ENCODE measurements at places on chromosomes 7 and 10.

GRCh38 chr7:68488341-68489060, 1109.8 kb upstream of the AUTS2 start:
- no peak for DNase-seq

DNA sequence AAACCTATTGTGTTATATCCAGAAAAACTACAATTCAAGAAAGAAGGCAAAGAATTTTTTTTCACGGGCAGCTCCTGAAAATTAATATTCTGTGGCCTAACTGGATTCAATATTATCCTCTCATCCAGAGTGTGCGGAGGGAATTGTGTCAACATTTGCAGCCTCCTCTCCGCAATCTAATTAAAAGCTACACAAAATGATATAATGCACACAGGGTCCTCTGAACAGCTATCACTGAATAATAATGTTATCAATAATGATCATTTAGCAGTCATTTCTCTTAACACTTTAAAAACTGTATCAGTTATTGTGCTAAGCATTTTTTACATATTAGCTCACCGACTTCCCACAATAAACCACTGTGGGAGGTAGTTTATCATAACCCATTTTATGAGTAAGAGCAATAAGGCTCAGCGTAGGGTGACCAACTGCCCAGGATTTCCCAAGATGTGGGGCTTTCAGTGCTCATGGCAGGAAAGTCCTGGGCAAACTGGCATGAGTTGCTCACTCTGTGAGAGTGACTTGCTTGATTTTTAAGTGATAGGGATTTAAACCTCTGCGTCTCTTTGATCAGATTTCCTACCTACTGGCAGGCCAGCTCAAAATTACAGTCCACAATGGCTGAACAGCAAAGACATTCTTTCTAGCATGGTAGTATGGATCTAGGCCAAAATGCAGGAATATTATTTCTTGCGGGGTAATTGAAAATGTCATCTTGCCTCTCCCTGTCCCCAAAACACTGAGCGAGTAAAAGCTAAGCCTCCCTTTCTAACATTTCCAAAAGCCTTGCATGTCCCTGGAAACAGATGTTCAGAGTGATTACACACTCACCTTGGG, 65.7 kb downstream of the AOAH start:
- no peak for DNase-seq

DNA sequence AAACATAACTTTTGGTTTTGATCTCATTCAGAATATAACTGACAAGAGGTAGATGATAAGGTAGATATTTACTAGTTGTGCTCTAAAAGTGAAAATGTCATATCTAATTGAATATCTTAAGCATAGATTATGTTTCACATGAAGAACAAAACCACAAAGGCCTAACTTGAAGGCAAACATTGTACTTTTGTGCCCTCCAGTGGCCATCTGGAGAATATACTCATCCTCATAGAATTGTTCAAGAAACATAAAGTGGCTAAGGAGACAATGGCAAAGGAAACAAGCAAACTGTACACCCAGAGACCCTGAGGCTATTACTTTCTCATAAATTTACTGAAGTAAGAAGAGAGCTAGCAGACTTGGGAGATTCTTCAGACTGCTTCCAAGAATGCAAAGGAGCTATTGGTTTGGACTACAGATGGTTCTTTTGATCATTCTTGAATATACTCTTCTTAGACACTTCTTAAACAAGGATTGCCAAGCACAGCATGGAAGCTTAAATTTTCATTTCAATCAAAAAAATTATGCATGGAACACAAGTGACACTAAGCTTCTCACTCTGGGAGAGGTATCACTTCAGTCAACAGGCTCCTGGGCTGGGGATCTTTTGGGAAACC, 98.2 kb upstream of the DKK1 start:
- no peak for DNase-seq

DNA sequence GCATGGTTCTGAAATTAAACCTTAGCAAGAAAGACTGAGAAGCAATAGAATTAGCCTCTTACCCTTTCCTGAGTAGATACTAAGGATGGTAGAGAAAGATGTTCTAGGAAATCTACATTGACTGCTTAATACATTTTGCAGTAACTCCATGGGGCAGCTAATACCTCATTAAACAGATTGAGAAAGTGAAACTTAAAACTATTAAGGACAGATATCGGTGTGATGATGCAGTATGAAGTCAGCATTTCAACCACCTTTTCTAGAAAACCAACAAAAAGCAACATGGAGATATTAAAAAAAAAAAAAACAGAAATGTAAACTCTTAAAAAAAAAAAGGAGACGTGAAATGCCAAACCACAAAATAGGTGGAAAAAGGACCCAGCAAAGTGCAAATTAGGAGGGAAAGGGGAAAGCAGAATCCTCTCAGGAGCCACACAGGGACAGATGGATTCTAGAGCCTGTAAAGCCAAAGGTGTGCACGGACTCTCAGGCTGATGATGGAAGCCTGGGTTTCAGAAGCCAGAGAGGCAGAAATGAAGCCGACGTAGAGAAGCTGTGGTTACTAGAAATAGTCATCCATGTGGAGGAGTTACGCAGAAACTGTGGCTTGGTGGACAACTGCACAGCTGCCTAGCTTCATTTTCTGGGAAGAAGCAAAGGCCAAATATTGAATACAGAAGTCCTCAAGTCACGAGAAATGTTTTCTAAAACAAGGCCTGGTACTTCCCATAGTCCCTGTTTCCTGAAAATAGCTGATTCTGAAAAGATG, 38.1 kb upstream of the GPR141 start:
- no peak for DNase-seq

- no peak for DNase-seq
These were observed 304.2 kb downstream of the PCDH15 start for GRCh38 chr10:54496852-54497251.

GRCh38 chr10:47400251-47400650, 16.2 kb upstream of the ZNF488 start:
- DNase-seq, result no peak

DNA sequence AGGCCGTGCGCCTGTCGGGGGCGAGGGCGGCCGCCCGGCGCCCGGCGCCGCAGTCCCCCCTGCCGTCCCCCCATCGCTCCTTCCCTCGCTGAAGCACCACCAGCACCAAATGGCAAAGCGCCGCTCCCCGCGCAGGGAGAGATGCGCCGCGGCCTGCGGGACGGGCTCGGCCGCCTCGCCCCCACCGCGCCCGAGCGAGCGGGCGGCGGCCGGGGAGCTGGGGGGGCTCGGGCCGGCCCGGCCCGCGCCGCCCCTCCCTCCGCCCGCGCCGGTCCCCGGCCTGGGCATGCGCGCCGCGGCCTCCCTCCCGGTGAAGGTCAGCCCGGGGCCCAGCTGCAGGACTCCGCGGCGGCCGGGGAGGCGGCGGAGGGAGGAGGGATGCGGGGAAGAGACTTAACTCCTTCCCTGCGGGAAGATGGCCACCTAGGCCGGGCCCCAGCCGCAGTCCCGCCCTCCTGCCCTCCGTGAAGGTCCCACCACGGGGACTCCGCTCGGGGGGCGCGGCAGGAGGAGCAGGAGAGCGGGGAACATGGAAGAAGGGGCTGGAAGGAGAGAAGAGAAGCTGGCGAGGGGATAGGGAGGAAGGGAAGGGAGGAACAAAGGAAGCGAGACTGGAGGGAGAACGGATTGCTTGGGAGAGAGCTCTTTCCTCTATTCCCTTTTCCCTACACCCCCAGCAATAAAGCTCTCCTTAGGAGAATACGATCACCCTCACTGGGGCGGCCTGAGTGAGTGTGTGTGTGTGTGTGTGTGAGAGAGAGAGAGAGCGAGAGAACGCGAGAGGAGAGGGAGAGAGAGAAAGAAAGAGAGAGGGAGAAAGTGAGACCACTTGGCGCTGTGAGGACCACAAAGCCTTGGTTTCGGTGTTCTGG, 3.4 kb upstream of the SMARCD3 start:
- DNase-seq, result no peak

DNA sequence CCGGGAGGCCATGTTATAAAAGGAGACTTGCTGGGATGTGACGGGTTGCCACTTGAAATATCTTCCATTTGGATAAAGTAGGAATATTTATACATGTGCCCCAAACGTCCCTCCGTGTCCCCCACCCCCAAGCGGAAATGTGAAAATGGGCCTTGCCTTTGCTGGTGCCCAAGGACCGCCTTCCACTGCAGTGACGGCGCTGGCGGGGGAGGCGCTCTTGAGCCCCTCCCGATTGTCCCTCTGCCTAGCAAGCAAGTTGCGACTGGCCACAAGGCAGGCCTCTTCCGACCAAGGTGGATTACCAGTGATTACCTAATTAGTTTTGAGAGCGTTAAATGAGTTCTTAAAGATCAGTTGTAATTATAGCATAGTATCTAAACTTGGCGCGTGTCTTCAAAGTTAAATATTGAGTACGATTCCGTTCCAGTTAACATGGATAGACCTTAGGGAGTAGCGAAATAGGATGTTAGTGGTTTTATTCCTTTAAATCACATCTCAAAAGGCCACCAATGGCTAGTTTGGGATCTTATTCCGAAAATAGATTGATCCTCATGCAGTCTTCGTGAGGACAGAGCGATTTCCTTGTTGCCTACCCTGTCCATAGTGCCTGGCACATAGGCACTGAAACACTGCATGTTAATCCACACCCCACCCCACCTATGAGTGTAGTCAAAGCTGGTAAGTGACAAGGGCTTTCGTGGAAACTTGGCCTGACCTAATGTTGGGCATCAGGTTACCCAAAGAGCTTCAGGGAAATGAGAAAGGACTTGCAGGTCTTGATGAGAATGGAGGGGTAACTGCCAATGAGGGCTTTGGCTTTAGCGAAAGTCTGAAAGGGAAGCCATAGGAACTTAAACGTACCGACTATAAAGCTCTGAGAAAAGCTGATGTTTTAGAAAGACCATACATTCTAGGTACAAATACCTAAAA, 1.1 kb downstream of the PPIA start:
- peak; percentile 95 for DNase-seq

DNA sequence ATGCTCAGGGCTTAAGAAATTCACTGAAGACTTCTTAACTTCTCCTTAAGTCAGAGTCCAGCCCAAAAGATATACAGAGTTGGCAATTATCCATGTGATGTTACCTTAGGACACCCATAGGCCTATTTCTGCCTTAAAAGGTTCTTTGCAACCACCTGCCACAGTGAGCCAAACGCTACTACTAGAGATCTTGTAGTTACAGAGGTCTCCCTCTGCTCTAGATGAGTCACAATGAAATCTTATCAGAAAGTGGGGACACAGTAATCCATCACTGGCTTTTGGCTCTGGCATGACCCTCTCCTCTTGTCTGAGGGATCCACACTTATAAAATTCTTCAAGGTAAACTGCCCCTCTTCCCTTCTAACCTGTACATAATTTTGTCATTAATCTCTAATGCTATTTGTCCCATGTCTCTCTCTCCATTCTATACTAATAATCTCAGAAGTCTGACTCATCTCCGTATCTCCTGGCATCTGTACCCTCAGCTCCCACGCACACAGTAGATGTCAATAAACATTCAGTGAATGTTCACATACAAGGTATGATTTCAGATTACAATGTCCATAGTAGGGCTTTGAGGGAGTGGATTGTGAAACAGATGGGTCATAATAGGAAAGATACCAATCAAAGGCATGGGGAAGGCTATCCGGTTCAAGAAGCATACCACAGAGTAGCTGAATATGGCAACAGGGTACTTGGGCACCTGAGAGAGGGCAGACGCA, 112.1 kb downstream of the SGMS1 start:
- no peak for DNase-seq

DNA sequence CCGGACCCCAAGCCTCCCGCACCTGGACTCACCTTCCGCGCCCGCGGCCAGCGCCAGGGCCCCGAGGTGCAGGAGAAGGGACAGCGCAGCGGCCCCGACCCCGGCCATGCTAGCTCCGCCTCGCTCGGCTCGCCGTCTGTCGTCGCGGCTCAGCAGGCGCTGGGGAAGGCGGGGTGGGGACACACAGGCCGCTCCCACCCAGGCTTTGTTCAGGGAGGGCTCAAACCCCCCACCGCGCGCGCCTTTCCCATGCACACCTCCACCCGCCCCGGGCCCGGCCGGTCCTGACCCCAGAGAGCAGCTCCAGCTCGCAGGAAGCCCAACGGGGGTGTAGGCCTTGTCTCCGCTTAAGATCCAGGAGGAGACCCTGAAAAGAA, at the start of gene KCP:
Gene KCP (minus strand): TSS at position 141 of the 377 bp plus-strand sequence. CDS start 33 bp downstream, at position 108.
- peak; percentile 64 for DNase-seq

DNA sequence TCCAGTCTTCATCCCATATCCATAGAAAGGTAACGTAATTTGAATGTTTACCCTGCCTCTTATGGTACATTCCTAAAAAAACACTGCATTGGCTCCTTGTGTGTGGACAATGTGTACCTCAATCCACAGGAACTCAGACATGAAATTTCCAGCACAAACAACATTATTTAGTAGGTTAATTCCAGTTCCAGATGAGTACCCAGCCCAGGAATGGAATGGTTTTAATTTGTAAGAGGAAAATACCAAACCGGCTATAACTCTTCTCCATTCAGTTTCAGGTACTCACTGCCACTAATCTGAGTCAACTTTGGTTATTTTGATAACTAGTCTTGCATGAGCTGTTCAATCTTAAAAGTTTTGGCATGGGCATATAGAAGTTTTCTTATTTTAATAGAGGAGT, 39.0 kb downstream of the TFPI2 start:
- DNase-seq, result no peak

- DNase-seq, result no peak
These were observed 172.7 kb downstream of the GNAI1 start for GRCh38 chr7:80307227-80307856.

GRCh38 chr10:112790030-112790429, 160.0 kb upstream of the TCF7L2 start:
- DNase-seq, result no peak

- no peak for DNase-seq
These were observed 3.7 kb downstream of the FLNC start for GRCh38 chr7:128833946-128834325.
